COR-L47 (cell line): ENCODE measurements at places on chromosomes 6 and 20.

GRCh38 chr6:138287144-138287955, 69.1 kb upstream of the PBOV1 start:
- DNase-seq, result peak; percentile 50

DNA sequence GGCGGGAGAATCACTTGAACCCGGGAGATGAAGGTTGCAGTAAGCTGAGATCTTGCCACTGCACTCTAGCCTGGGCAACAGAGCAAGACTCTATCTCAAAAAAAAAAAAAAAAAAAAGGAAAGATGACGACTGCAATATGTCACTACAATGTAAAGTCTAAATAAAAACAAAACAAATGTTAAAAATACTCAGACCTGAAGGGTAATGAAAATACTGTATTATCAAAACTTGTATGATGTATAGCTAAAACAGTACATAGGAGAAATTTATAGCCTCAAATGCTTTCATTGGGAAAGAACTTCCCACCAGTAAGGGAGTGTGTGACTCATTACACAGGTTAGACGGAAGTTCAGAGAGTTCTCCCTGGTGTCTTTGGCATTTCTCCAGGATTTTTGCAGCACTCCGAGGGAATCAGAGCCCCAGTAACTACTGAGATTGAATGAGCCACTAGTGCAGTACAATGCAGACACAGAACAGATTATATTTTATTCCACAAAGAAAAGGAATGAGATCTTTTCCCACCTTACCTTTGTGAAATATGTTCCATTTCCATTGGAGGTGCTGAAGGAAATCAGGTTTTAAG, 12.5 kb upstream of the RALGAPB start:
- peak; percentile 54 for DNase-seq

- DNase-seq, result no peak
Measured at GRCh38 chr20:54260116-54260515, 52.2 kb downstream of the PFDN4 start.

DNA sequence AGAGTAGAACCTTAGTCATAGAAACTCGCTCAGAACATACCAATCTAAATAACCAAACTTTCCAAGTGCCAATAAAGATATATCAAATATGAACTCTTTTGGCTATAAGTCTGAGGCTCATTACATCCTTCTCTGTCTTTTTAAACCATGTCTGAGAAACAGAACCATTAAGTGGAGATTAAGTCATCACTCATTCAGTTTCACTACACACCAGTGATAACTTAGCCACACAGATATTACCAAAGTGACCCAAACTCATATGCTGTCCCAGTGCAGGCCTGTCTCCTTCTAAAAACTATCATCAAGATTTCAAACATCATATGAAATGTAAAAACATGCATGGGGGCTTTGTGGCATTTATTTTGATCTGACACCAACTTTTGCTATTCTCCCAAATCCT, 12.0 kb downstream of the GCLC start:
- DNase-seq, result no peak

- DNase-seq, result no peak
Measured at GRCh38 chr6:118719351-118720124, 68.1 kb upstream of the CEP85L start.

DNA sequence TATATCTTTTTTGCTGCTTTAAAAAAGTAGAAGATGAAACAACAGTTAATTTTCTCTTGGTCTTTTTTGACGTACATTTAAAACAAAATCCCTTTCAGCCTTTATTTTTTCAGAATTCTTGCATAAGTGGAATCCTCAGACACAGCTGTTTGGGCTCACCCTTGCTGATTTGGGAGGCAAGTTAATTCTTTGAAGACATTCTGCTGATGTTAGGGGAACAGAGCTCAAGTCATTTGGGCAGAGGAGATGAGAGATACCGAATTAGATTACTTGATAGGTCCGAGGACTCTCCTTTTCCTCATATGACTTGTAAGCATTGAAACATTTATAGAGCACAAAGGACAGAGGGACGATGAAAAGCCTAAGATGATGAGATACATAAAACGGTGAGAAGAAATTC, 567.9 kb upstream of the CITED2 start:
- DNase-seq, result no peak

DNA sequence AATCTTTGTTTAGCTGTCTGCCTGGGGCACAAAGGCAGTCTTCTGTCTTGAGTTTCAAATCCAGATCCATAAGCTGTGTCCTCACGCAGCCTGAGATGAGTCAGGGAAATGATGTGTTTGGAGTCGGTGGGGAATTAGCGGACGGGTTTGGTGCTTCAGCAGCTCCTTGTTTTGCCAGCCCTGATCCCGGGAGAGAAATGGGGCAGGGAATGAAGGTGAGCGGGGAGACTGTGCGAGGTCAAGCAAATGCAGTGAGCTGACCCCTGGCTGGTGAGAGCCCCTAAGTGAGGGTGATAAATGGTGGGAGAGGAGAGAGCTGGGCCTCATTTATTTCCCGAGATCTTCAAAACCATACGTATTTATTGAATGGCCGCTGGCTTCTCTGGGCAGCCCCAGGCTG, 21.6 kb downstream of the DUSP22 start:
- DNase-seq, result no peak

DNA sequence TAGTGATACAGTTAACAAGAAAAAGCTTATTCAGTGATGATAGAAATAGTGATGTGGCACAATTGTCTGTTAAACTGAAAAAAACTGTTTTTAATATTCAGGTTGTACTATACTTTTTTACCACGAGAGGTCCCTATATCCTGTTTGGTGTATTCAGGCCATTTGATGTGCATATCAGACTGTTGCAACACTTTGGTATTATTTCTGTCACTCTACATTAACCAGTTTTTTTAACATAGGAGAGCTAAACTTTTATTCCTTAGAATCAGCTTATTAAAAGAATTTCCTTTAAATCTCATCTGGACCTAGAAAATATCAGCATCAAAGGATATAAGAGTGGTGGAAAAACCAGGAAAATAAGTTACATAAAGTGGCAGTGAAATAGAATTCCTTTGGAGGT, 36.8 kb downstream of the TSPYL4 start:
- DNase-seq, result no peak

- no peak for DNase-seq
Measured at GRCh38 chr6:143015300-143015706, 45.4 kb upstream of the AIG1 start.

GRCh38 chr6:22043284-22043962, 253.4 kb downstream of the PRL start:
- no peak for DNase-seq

DNA sequence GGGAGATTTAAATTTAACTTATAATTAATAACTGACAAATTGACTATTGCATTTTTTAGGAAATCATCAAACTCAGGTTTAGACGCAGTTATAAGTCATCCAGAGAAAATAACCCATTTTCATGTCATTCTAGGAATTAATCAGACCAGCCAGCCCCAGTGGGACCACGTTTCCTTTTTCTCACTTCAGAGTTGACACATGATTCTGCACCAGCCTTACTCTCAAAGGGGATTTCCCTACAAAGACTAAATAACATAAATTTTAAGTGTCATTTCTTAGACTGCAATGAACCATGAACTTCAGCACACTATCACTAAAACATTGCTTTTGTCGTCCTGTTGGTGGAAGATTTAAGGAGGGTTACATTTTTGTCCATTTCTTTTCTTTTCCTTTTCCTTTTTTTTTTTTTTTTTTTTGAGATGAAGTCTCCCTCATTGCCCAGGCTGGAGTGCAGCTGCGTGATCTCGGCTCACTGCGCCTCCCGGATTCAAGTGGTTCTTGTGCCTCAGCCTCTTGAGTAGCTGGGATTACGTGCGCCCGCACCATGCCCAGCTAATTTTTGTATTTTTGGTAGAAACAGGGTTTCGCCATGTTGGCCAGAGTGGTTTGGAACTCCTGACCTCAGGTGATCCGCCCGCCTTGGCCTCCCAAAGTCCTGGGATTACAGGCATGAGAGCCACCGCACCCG, 3.6 kb downstream of the IPCEF1 start:
- no peak for DNase-seq

DNA sequence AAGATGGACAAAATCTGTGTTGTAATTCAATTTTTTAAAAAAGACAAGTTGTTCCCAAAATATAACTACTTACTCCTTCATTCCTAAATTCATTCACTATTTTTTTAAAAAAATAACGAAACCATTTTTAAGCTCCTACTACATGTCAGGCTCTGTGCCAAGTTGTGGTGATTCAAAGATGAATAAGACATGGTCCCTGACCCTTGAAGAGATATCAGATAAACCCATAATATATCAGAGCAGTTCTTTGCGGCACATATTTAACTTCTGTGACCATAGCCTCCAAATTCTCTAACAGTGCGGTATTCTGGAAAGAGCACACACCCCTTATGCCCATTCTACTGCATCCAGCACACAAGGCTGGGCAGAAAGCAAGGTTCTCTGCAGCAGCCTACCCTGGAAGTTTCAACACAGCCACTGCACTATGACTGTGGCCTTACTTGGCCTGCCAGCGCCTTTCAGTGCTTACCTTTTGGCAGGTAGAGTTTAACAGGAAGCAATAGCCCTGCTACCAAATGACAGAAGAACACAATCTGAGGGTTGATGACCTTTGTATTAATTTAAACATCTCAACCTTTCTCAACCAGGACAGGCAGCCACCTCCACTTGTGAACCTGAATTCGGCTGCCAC, 406.5 kb downstream of the BTBD9 start:
- DNase-seq, result no peak

- no peak for DNase-seq
Measured at GRCh38 chr6:9361749-9362148, 926.4 kb upstream of the SLC35B3 start.

- DNase-seq, result no peak
Measured at GRCh38 chr6:158080849-158081656, 87.0 kb downstream of the SERAC1 start.

GRCh38 chr6:6220718-6221117, 99.7 kb downstream of the F13A1 start:
- DNase-seq, result no peak

DNA sequence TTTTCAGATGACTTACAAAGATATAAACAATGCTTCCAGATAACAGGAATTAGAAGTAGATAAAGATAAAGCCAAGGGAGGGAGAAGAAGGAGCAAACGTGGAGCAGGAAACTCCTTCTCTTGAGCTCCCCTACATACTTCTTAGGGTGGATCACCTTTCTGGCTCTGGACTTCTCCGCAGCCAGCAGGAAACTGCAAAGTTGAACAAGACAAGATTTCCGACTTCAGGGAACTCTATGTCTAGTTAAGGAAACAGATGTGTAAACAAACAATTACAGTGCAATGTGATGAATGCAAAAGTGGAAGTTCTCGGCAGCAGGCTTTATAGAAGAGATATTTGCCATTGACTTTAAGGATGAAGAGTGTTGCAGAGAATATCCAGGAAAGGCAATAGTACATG, 134.0 kb upstream of the MARCKS start:
- no peak for DNase-seq

GRCh38 chr6:25127076-25127837, 151.9 kb upstream of the CARMIL1 start:
- no peak for DNase-seq

DNA sequence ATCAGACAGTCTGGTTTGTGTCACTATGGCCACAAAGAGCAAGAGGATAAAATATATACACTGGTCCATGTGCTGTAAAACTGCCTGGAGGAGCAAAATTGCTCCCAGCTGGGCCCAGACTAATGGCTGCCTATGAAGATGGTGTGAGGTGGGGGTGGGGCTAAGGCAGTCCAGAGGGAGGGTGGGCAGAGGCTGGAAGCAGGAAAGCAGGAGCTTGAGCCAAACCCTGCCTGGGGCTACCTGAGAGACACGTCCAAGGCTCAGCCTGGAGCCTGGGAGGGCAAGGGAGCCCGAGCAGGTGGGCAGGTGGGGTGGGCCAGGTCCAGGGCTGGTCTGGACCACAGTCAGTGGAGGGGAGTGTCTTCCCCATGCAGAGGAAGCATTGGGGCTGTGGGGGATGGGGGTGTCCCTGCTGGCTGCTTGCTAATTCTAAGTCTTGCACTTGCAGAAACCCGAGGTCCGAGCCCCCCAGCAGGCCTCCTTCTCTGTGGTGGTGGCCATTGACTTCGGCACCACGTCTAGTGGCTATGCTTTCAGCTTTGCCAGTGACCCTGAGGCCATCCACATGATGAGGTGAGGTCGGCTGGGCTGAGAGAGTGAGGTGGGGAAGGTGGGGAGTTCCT, 9.5 kb downstream of the HSPA12B start:
- no peak for DNase-seq

DNA sequence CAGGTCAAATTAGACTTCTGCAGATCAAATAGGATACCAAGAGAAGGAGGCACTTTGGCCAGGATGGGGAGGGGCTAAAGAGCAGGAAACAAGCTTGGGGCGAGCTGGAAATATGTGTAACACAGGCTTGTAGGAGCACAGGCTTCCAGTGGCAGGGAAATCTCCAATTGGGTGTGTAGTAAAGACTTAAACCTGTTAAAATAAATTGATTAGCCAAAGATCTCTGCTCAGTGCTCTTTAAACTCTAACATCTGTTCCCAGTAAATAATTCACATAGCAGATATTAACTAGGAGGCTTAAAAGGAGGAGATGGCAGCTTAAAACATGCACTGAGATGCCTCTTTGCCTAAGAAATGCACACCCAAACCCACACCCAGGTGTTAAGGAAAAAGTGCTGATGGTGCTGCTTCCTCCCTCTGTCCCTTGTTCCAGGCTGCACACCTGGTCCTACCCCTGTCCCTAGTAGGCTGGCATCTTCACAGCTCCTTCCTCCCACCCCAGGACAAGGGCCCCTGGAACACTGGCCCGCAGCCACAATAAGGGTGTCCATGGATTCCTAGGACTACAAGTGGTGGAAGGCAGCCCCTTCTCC, 93.5 kb upstream of the MLN start:
- DNase-seq, result no peak

- no peak for DNase-seq
Measured at GRCh38 chr6:153852481-153852880, 186.6 kb upstream of the OPRM1 start.

DNA sequence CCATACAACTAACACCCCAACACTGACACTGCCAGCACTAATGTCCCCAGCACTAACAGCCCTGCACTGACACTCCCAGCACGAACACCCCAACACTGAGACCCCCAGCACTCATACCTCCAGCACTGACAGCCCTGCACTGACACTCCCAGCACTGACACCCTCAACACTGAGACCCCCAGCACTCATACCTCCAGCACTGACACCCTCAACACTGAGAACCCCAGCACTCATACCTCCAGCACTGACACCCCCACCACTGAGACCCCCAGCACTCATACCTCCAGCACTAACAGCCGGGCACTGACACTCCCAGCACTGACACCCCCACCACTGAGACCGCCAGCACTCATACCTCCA, 57.2 kb downstream of the ERMARD start:
- DNase-seq, result no peak

GRCh38 chr20:60066438-60066823, 108.2 kb downstream of the CDH26 start:
- no peak for DNase-seq

DNA sequence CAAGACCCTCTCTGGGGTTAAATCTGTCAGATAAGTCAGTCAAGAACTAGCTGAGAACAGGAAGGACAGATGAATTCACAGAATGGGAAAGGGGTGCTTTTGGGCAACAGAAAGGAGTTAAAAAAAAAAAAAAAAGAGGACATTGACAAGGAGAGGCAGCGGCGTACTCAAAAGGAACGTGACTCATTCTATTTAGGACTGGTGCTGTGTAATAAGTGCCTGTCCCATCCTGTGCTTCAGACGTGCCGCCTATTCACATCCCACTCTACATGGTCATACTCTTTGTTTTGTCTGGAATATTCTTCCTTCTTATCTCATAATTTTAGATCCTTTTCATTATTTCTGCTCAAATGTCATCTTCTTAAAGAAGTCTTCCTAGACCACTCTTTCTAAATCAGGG, 101.1 kb upstream of the EMILIN3 start:
- DNase-seq, result no peak

- no peak for DNase-seq
Measured at GRCh38 chr6:21438237-21438985, 155.1 kb upstream of the SOX4 start.
